ENCODE measurements at places on chromosomes 6 and 20.

- no peak for DNase-seq
Observed at GRCh38 chr20:564192-564591, 20.6 kb upstream of the CSNK2A1 start.

- no peak for DNase-seq
Observed at GRCh38 chr6:154500769-154501577, 9.5 kb downstream of the CNKSR3 start.

- DNase-seq: no peak
Observed at GRCh38 chr6:74534465-74535211, 671.2 kb downstream of the COL12A1 start.

DNA sequence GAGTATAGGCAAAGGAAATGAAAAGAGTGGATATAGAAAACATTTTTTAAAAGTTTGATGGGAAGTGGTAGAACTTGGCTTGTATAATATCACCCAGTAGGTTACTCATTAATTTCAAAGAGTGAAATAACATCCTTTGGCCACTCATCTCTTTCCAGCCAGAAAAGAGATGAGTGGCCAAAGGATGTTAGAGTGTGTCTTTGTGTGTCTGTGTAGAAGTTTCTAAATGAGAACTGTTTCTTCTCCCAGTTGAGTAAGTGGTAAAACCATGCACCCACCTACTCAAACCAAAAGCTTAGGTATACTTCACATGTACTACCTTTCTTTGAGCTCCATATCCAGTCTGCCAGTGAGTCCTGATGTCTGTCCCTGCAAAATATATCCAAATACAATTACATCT lies 47.7 kb upstream of the TMEM244 start:
- no peak for DNase-seq

DNA sequence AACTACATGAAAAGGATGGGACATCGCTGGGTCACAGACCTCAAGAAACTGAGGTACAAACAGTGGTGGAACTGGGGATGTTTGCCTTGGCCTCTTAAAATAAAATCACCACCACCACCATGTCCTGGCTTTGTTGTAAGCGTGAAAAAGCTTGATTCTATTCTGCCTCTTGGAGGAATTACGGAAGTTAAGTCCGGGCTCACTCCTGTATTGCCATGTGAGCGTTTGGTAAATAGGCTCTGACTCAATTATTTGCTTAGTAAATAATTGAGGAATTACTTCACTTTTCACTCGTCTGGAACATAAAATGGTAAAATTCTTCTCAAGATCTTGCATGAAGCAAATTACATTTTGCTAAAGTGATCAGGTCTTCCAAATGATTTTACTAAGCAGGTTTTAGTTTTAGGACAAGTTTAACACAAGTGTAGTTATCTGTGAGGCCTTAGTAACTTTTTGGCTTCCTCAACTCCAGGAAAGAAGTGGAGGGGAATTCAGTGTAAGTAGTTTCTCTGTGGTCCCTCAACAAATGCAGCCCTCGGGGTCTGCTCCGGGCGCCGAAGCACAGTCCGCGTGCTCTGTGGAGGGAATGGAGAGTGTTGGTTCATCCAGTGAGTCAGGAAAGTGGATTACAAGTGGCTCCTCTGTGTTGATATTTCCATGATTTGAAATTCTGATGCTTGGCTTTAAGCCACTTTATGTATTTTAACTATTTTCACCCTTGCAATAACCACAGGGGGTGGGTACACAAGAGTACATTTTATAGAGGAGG lies 23.8 kb downstream of the IYD start:
- DNase-seq: no peak

DNA sequence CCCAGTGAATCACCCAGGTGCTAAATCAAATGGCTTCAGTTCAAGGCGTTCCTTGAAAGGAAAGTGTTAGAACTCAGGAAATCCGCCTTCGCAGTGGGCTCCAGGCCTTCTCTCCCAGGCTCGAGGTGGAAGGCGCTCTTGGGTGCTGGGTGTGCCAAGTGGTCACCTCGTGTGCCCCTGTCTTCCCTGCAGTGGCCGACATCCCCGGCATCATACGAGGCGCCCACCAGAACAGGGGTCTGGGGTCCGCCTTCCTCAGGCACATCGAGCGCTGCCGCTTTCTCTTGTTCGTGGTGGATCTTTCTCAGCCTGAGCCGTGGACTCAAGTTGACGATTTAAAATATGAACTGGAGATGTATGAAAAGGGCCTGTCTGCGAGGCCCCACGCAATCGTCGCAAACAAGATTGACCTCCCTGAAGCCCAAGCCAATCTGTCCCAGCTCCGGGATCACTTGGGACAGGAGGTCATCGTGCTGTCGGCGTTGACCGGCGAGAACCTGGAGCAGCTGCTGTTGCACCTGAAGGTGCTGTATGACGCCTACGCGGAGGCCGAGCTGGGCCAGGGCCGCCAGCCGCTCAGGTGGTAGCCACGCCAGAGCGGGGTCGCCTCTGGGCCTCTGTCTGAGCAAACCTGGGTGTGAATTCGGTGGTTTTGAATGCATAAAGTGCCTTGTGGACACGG lies 17.8 kb downstream of the MTG2 start:
- no peak for DNase-seq

GRCh38 chr6:28217890-28218289 lies 7.2 kb upstream of the ZSCAN9 start:
- no peak for DNase-seq
